ENCODE measurements at places on chromosomes 6 and 20.

GRCh38 chr6:161091151-161091550, 99.6 kb downstream of the MAP3K4 start:
- DNase-seq: no peak

DNA sequence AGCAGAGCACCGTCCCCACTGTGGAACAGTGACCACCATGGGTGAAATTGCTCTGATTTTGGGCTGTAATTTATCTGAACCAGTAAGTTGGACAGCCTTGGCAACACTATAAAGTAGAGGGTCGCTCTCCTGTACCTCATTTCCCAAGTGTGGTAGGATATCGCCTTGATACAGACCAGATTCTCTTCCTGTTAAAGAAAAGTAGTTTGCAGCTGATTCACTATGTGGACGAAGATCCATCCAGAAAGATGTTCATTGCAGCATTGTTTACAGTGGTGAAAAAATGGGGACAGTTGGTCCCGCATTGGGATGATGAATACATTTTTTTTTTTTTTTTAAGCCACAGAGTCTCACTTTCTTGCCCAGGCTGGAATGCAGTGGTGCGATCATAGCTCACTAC, 74.3 kb downstream of the SLX4IP start:
- no peak for DNase-seq

GRCh38 chr6:169884158-169884557, 132.7 kb downstream of the ERMARD start:
- DNase-seq: no peak

DNA sequence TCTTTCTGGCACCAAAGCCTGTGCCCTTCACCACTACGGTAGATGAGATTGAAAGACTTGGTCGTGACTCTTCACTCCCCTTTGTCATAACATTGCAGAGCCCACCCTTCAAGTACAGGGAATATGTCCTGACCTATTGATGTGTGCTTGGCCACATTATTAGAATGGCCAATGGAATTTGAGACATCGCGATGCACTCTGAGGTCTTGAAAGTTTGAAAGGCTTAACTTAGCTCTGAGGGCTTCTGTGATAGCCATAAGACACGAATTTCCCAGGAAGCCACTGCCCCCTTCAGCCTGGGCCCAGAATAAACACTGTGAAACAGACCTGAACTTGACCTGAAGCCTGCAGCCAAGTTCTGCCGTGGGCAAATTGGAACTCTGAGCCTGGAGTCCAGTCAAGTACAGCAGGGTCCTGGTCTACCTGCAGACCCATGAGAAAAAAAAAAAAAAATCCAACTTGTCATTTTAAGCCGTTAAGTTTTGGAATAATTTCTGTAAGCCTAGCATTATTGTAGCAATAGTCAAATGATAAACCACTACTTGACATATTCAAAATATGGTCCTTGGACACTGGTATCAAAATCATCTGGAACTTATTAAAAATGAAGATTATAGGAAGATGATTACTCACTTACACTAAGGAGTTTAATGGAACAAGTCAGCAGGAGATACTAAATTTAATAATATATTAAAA, 36.9 kb upstream of the TRAF3IP2 start:
- DNase-seq: no peak

DNA sequence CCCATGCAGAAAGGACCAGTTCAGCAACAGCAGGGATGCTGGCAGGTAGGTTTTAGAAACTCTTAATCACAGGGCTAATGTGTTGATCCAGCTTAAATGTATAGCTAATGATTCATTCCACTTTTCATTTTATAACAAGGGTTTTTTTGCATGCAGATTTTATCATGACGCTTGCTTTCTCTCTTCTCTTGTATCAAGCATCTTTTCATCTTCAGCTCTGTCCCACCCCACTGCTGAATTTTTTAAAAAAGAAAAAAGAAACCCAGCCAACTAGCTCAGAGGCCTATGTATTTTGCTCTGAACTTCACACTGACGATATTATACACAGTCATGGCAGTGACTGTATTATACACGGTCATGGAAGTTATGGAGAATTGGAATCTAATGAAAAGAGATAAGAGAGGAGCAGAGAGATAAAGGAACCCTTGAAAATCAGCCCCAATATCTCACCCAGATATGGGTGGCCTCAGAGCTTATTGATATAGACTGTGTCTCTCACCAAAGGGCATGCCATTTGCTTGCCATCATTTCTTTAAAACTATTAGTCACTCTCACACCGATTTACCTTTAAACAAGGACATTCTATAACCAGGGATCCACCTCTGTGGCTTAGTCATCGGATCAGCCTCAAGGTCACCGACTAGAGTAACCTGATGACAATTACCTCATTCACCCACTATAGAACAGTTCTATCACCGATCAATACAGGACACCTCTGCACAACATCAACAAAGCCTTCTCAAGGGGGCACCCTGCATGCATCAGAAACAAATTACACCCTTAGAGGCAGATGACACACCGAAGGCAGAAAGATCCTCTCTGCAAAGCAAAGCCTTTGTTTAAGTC, 222.0 kb downstream of the ATXN1 start:
- no peak for DNase-seq

- no peak for DNase-seq
Measured at GRCh38 chr20:6622041-6622440, 145.4 kb upstream of the BMP2 start.

DNA sequence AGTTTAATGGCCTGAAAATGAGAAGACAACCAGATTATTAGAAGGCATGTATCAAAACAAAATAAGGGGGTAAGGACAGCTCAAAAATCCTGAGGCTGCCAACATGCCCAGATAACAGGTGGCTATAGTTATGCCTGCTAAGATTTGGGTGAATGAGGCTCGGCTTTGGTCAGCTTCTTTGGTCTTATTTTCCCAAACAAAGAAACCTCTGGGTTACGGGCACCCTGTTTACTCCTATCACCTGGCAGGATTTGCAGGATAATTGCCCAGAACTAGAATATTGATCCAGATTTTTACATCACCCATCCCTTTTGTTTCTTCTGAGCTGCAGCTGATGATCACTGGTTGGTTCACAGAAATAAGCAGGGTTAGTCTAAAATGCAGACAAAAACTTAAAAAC, 74.3 kb downstream of the SLC16A10 start:
- no peak for DNase-seq

- DNase-seq: no peak
Measured at GRCh38 chr6:52227495-52227894, 16.8 kb downstream of the IL17F start.

- DNase-seq: no peak
Measured at GRCh38 chr6:166490671-166491500, 95.6 kb downstream of the RAMACL start.

DNA sequence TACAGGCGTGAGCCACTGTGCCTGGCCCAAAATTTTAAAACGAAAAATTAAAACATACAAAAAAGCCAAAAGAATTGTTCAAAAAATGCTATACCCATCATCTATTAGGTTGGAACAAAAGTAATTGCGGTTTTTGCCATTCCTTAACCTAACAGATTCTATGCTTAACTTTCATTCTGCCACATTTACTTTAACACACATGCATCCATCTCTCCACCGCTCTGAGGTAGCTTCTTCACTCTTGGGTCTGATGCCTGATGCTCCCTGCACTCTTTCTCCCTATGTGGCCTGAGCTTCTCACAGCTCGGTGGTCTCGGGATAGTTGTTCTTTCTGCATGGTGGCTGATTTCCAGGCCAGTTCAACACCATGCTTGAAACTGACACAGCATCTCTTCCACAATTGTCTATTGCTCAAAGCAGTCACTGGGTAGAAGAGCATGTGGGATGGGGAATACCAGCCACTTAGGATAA, 4.7 kb upstream of the MANBAL start:
- DNase-seq: no peak

DNA sequence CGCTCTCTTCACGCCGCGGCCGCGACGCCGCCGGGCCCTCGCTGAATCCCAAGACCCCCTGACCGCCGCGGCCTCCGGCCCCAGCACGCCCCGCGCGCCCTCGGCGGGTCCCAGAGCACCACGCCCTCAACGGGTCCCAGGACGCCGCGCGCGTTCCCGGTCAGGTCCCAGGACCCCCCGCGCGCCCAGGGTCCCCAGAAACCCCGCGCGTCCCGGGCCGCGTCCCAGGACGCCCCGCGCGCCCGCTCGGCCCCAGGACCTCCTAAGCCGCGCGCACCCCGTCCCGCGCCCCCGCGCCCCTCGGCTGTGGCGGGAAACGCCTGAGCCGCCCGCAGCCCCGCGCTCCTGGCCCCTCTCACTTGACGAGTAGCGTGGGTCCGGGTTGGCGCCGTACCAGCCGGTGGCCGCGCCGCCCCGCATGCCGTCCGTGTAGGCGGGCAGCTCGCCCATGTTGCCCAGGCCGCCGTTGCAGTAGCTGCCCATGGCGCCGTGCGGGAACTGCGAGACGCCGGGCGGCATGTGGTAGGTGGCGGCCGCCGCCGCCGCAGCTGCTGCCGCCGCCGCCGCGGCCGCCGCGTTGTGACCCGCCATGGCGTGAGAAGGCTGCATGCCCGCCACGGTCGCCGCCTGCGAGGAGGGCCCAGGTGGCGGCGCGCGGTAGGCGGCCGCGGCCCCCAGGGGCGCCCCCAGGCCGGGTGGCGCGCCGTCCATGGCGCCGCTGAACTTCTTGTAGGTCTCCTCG, 556 bp downstream of the NKX2-4 start:
- no peak for DNase-seq

- DNase-seq: no peak
Measured at GRCh38 chr6:19690325-19691075, 146.7 kb upstream of the ID4 start.

DNA sequence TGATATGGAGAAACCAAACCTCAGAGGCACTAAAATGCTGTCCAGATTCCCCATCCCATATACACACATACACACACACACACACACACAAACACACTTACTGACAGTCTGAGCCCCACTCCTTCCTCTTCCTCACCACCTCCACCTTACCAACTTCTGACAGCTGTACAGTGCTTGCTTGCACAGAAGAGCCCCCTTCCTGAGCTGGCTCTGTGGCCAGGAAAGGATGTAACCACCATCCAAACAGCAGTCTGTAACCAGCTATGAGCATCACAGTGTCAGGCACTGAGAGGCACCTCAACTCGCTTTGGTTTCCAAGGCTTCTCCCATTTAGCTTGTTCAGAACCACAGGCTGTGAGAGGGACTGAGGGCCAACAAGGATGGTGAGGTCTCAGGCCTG, 5.9 kb upstream of the C6orf136 start:
- DNase-seq: no peak

GRCh38 chr20:62305149-62305764, 2.5 kb downstream of the ADRM1 start:
- DNase-seq: no peak

DNA sequence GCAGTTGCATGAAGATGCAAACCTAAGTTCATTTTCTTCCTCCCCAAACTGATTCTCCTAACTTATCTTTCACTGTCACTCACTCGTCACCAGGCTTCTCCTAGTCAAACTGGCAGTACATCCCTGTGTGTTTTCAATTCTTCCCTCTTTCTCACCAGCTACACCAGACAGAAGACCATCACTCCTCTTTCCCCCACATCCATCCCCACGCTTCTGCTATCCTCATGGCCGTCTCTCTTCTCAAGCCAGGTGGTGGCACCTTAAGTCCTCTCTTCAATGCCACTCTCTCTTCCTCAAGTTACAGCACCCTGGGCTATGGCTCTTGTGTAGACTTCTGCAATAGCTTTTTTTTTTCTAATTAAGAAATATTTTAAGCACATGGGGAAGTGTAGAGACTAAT, 14.4 kb upstream of the TREM2 start:
- no peak for DNase-seq

GRCh38 chr20:5715071-5715841, 34.9 kb upstream of the SHLD1 start:
- DNase-seq: no peak

DNA sequence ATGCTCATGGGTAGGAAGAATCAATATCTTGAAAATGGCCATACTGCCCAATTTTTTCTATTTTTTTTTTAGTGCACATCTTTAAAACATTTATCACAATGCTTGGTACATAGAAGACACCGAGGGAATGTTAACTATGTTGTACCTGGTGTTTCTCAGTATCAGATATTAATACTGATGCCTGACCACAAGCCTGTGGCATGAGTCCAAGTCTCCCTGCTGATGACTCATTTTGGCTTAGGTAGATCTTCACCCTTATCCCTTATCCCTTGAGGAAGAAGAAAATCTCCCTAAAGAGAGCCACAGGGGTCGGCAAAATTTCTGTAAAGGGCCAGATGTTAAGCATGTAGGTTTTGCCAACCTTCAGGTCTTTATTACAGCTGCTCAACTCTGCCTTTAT, 14.5 kb downstream of the CD109 start:
- no peak for DNase-seq

DNA sequence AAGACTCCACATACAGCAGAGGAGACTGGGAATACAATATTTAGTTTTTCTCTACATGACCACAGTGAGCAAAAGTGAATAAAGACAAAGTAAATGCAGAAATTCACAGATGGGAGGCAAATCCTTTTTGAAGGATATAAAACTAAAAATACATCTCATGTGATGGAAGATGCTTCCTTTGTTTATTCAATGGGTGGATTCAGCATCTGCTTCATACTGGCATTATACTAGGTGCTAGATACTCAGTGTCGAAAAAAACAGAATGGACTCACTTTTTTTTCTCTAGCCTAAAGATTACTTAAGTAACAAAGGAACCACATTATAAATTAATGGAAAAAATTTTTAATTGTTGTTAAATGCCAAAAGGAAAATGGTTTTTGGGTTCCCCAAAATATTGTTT, 216.2 kb downstream of the TRDN start:
- DNase-seq: no peak

GRCh38 chr20:59723607-59724456, 119.5 kb downstream of the PHACTR3 start:
- no peak for DNase-seq

- DNase-seq: no peak
Measured at GRCh38 chr6:45174045-45174444, 154.1 kb upstream of the RUNX2 start.

GRCh38 chr6:55892749-55893357, 17.5 kb upstream of the BMP5 start:
- DNase-seq: no peak

GRCh38 chr6:148765898-148766808, 19.3 kb downstream of the UST start:
- no peak for DNase-seq

DNA sequence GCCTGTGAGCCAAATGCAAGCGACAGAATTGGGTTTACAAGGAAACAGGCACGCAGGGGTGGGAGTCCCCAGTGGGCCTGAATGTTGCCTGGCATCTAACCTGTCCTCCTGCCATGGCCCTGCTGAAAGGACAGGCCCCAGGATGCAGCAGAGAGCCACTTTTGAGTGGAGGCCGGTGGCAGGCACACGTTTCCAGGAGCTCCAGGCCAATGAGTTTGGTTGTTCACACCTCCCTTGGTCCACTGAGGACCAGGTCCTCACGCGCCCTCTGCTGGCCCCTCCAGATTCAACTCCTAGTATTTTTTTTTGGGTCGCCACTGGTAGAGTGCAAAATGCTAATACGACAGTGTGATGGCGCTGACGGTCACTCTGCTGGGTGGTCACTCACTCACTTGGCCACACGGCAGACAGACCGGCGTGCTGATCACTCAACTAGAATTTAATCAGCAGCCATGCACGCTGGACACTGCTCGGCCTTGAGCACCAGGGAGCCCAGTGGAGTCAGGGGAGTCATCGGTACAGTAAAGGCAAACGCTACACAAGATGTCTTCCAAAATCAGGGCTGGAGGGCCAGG, 81.7 kb upstream of the NFATC2 start:
- peak; percentile 21 for DNase-seq

- no peak for DNase-seq
Measured at GRCh38 chr6:162450358-162450757, 277.2 kb downstream of the PRKN start.
